ENCODE measurements at places on chromosomes 2 and 18.

- DNase-seq, result no peak
These were observed 525.1 kb upstream of the FAM98A start for GRCh38 chr2:34123996-34124785.

- no peak for DNase-seq
These were observed 99.9 kb upstream of the NABP1 start for GRCh38 chr2:191578031-191578430.

DNA sequence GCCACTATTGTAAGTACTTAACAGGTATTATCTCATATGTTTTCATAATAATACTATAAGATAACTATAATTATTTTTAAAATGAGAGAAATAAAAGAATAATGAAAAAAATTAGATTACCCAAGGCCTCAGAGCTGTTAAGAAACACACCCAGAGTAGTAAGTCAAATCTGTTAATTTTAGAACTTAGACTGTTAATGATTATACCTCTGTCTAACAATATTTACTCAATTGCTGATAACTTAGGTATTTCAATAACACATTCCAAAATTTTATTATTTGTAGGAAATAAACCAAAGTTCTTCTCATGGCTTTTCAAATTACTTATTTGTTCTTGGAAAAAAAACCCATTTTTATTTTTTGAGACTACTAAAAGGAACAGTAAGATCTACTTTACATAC, 227.5 kb upstream of the KCNH7 start:
- DNase-seq, result no peak

GRCh38 chr2:102236132-102236531, 49.3 kb downstream of the IL1RL2 start:
- DNase-seq, result no peak

GRCh38 chr2:77873506-77873905, 351.3 kb upstream of the LRRTM4 start:
- no peak for DNase-seq

DNA sequence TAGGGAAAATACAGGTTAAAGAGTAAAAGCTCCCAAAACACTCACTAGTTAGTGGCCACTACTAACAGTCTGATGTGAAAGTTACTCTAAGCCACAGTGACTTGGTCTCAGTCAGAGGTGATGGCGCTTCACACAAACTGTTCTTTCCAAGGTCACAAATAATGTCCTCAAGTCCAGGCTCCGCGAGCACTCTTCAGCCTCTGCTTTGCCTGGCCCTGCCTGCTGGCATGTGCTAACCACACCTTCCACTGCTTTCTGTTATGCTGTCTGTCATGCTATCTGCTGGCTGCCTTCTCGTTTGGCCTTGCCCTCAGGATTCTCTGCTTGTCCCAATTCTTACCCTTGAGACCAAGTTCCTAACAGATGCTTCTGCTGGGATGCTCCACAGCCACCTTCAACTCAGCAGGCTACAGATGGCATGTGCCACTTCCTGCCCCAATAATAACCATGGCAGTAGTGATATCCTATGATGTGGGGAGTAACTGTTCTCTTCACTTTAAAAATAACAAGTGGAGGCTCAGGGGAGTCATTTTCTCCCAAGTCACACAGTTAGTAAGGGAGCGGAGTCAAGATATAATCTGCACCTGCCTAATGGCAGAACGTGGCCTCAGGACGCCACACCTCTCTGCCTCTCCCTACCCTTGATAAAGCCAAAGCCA, 75.7 kb downstream of the ZAP70 start:
- DNase-seq, result no peak

DNA sequence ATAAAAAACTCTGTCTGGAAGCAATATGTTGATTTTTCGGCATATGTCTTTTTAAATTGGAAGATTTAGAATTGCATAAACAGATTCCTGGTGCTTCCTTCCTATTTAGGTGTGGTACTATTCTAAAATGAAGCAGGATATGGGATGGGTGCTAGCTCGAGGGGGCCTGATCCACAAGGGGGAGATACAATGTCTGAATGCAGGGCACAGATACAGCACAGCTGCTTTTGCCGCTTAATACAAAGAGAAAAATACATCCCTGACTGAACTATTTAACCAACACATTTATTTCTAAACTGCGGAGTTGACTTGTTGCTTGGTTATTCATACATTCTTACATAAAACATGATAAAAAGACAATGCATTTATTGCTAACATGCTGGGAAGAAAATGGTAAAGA, 169.1 kb downstream of the TMEFF2 start:
- no peak for DNase-seq

GRCh38 chr2:159557437-159558034, 58.8 kb downstream of the BAZ2B start:
- DNase-seq, result no peak

DNA sequence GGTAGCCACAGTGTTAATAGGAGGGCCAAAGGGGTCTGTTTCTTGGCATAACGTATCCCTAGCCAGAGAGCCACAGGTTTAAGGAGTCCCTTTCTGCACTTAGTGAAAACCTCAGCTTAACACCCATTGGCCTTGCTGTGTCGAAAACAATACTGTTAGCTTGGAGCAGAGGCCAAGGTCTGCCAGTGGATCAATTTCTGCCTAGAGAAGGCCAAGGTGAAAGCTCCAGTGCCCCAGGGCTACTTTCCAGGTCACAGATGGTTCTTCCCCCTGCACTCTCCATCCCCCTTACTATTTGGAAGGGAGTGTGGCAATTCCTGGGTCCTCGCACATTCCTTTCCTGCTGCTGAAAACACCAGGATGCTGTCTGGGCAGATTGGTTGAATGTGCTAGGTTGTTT, 74.8 kb upstream of the TNP1 start:
- no peak for DNase-seq

- DNase-seq, result no peak
These were observed 648 bp upstream of the LYPD6B start for GRCh38 chr2:149037851-149038250.

- DNase-seq, result no peak
These were observed 47.4 kb upstream of the KDM3A start for GRCh38 chr2:86393521-86394491.

DNA sequence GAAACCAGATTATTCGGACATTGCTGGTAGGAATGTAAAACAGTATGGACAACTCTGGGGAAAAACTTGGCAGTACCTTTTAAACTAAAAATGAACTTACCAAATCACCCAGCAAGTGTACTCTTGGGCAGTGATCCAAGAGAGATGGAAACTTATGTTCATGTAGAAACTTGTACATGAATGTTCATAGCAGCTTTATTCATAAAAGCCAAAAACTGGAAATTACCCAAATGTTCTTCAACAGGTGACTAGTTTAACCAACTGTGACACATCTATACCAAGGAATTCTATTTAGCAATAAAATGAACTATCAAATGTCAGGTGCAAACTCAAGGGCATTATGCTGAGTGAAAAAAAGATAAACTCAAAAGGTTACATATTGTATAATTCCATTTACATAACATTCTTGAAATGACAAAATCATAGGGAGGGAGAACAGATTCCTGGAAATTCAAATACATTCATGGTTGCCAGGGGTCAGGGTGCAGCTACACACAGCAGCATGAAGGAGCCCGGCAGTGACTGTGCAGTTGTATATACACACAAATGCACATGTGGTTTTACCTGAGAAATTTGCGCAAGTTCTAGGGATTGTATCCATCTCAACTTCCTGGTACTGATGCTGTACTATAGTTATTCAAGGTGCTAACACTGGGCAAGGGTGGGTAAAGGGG, 3.5 kb upstream of the RNU4ATAC start:
- DNase-seq, result no peak

- DNase-seq, result no peak
These were observed 97.3 kb upstream of the SERPINE2 start for GRCh38 chr2:224136396-224136795.

All from cerebellar nuclear complex (tissue), 1 donor.